ENCODE measurements at places on chromosomes 12 and 14. TPM values are rescaled to one million over a fixed set of nuclear protein-coding genes. Genes with fewer than 3 reads are reported as not detected.

SBNO1 gene
- 13.9 TPM for total RNA-seq

DNA sequence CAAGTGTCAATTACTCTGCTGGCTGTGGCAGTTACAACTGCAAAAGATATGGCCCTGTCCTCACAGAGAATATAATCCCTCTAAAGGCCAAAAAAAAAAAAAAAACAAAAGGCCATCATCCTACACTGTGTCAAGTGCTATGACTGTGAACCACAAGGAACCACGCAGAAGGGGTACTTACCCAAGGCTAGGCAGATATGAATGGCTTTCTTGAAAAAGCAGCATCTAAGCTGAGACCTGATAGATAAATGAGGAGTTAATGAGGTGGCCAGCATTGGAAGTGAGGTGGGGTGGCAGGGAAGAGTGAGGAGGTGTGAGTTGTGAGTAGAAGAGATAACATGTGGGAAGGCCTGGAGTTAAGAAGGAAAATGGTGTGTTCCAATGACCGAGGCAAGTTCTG, 16.4 kb upstream of the IL22 start:
- no peak for DNase-seq

GRCh38 chr14:45089813-45090212, 5.9 kb downstream of the PRPF39 start:
- no peak for DNase-seq

GRCh38 chr14:35402323-35403113, 2.0 kb downstream of the NFKBIA start:
- DNase-seq = no peak

- DNase-seq = no peak
Measured at GRCh38 chr12:88420457-88420856, 159.8 kb downstream of the KITLG start.

AJUBA gene
- 29.9 TPM for total RNA-seq
